ENCODE measurements at places on chromosomes 12 and 14.

DNA sequence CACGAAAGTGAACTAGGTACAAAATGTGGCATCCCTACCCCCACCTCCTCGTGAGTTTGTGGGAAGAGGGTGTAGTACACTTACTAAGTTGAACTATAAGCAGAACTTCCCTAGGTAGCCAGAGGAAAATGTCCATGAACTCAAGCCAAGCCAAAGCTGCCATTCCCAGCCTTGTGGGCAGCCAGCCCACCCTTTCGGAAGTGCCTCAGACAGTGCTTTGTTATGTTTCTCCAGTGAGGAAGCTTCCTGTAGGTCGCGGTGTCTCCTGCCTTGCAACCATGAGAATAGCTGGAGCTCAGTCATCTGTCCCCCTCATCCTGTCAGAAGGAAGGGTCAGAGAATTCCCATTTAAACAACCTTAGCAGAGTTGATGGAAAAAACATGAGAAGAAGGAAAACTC lies 266.9 kb downstream of the DUSP6 start:
- DNase-seq: no peak

DNA sequence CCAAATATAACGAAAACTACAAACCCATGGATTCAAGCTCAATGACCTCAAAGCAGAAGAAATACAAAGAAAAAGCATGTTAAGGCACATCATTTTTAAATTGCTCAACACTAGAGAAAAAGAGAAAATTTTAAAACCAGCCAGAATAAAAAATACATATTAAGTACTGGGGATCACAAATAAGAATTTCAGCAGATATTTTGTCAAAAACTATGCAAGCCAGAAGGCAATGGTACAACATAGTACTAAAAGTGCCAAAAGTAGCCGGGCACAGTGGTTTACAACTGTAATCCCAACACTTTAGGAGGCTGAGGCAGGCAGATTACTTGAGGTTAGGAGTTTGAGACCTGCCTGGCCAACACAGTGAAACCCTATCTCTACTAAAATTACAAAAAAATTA lies 10.2 kb downstream of the SGPP1 start:
- DNase-seq: no peak

GRCh38 chr12:111099186-111099585 lies 178.8 kb upstream of the MYL2 start:
- no peak for DNase-seq

DNA sequence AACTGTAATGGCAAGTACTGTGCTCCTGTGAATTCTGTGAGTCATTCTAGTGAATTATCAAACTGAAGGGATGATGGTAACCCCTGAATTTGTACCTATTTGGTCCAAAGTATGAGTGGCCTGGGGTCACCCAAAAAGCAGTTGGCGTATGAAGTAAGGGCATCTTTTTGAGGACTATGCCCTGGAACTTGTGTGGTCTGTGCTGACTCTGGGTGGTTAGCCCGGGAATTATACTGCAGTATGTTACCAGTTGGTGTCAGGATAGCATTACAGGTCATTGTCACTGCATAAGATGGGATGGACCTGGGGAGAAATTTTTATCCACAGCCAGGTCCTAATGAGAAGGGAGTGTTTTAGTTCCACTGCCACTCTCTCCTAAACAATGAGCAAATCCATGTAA lies 174.7 kb downstream of the SSPN start:
- no peak for DNase-seq

DNA sequence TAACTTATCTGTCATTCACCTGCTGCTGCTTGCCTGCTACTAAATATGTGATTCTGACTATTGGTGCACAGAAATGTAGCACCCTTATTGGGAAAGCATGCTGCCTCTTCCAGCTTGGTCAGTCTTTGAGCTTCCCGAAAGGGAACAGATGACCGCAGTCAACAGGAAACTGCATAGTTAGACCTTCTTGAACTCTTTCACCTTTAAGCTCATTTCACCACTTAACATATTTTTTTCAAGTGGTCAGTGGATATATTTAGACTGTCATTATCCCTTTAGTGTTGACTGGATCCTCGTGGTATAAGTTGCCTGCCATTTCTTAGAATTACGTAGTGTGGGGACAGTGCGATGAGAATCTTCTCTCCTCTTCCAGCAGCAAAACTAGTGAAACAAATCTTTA lies 224.9 kb downstream of the FBXL14 start:
- no peak for DNase-seq

- DNase-seq: no peak
Observed at GRCh38 chr14:53757732-53758131, 198.9 kb downstream of the BMP4 start.

- no peak for DNase-seq
Observed at GRCh38 chr14:56630707-56631106, 51.1 kb downstream of the TMEM260 start.

Data from nephron progenitor cell (in vitro differentiated cells).